ENCODE measurements at places on chromosomes 3 and 15. TPM values are rescaled to one million over a fixed set of nuclear protein-coding genes. Genes with fewer than 3 reads are reported as not detected.

DNA sequence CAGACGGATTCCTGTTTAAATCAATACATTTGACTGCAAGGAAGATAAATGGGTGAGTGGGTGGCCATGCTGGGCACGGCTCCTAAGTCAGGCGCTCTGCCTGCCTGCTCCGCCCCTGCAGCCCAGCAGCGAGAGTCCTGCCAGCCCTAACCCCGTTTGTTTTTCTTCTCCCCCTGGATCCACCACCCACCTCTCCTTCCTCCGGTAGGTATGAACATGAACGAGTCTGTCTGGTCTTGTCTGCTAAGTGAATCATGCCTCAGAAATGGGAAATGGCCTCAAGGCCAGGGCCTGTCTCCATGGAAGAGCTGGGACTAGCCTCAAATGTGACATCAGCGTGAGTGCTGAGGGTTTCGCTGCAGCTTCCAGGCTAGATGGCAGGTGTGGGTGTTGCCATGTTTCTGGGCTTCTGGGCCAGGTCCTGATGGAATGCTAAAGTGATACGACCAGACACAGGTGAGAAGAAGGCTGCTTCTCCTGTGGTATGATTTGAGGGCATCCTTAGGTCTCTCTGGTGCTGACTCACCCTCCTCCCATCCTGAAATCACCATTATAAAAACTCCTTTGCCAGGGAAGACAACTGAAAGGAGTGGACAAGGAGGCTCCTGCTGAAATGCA, 5.6 kb upstream of the FEM1B start:
- peak; percentile 86 for DNase-seq

Gene NME9
- total RNA-seq = not detected

DNA sequence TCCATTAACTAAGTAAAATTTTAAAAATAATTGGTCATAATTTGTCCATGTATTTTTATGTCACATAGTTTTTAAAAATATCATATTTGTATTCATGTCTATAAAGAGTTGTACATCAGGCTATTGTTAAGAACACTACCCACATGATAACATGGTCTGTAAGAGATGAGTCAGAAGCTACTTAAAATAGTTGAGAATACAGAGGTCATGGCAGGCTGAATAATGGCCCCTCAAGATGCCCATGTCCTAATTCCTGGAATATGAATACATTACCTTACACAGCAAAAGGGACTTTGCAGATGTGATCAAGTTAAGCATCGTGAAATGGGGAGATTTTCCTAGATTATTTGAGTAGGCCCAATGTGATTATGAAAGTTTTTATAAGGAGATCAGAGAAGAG, 782.9 kb upstream of the GOLIM4 start:
- DNase-seq = no peak

- peak; percentile 58 for DNase-seq
Observed at GRCh38 chr15:41183581-41183980, 47.0 kb downstream of the EXD1 start.

DNA sequence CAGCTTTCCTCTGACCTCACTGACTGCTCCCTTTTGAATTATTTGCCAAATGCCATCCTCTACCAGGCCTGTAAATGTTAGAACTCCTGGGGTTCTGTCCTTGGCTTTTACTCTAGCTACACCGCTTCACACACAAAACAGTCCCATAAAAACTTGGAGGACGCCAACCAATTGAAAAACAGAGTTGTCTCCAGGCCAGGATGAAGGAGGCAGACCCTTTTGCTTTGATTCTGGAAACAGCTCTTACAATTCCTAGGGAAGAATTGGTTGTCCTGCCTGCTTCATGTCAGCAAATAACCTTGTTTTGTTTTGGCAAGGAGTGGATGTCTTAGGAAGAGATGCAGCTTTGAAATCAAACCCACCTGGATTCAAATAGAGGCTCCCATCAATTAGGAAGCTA, 375.5 kb downstream of the UNC13C start:
- DNase-seq = no peak

DNA sequence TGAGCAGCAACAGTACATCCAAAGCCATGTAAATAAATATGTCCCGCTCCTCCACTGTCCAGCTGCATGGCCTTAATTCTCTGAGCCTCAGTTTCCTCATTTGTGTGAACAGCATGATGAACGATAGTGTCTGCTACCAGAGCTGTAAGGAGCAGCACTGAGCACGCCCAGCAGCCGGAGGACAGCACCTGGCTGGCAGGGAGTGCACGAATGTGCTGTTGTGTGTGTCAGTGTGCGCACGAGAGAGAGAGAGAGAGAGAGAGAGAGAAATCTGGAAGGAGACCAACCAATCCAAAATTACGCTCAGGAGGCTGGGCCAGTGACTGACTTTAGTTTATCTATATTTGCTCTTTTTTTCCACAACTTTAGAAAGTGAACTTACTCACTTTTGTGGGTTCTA, 26.6 kb upstream of the PLXNA1 start:
- peak; percentile 21 for DNase-seq

Data from osteoblast (primary cell).